ENCODE measurements at places on chromosomes 3 and 15. TPM values are rescaled to one million over a fixed set of nuclear protein-coding genes. Genes with fewer than 3 reads are reported as not detected.

SEMA3B gene
- total RNA-seq, result 0.38 TPM

KBTBD13 gene
- not detected for total RNA-seq

MED12L gene
- 1.6 TPM for total RNA-seq

GMNC gene
- not detected for total RNA-seq

P2RY12 gene
- not detected for total RNA-seq

CCRL2 gene
- total RNA-seq, result 6.2 TPM

- H3K27ac ChIP-seq, result no peak overlapping the region
- H3K4me3 ChIP-seq, result peak overlapping the region; percentile 5
- peak; percentile 28 for DNase-seq
- H3K4me1 ChIP-seq, result peaks cover 47% of the 10 kb centered on the region
Observed at GRCh38 chr15:92069308-92070250, 216.1 kb downstream of the SLCO3A1 start.

DNA sequence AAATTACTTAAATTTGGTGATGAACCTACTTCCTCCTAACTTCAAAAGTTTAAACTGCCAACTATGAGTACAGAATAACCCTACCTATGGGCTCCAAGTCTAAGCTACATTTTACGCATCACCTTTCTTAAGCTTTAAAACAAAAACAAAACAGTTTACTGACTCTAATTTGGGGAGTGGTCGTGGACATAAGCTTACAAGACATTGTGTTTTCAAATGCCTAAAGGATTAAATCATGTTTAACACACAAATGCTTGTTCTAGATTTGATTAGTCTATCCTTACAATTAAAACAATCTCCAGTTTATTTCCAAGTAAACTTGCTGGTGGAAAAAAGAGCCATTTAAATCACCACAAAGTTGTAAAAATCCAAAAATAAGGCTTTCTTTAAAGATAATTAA, 62.2 kb downstream of the UACA start:
- H3K4me3 ChIP-seq, result no peak overlapping the region
- no peak for DNase-seq
- H3K4me1 ChIP-seq, result no peaks in the 10 kb centered on the region
- H3K27me3 ChIP-seq, result peaks cover 24% of the 10 kb centered on the region
- H3K36me3 ChIP-seq, result no peaks in the 10 kb centered on the region
- H3K27ac ChIP-seq, result no peak overlapping the region

GRCh38 chr3:120418866-120419490, 31.8 kb downstream of the FSTL1 start:
- DNase-seq, result peak; percentile 35
- peaks cover 6% of the 10 kb centered on the region for H3K27me3 ChIP-seq
- H3K4me3 ChIP-seq, result no peak overlapping the region
- H3K36me3 ChIP-seq, result no peaks in the 10 kb centered on the region

GRCh38 chr3:193335031-193335430, 43.5 kb downstream of the ATP13A5 start:
- DNase-seq, result no peak
- no peak overlapping the region for H3K4me3 ChIP-seq
- H3K27ac ChIP-seq, result no peak overlapping the region
- no peaks in the 10 kb centered on the region for H3K4me1 ChIP-seq

- no peaks in the 10 kb centered on the region for H3K36me3 ChIP-seq
- H3K27me3 ChIP-seq, result no peaks in the 10 kb centered on the region
- no peak overlapping the region for H3K4me3 ChIP-seq
Observed at GRCh38 chr3:24119321-24119751, 174.2 kb downstream of the NR1D2 start.

- peaks cover 3% of the 10 kb centered on the region for H3K4me1 ChIP-seq
- H3K36me3 ChIP-seq, result no peaks in the 10 kb centered on the region
- no peak within 1 kb of the TSS for H3K4me3 ChIP-seq
- H3K27ac ChIP-seq, result no peak within 1 kb of the TSS
- H3K27me3 ChIP-seq, result peaks cover 18% of the 10 kb centered on the region
Observed at GRCh38 chr15:48191574-48192225, at the start of gene CTXN2. TSS of gene CTXN2 (plus strand) at chr15:48191665. CDS start at chr15:48201301, 9,636 bp downstream.

- H3K27me3 ChIP-seq, result no peaks in the 10 kb centered on the region
- no peak overlapping the region for H3K4me3 ChIP-seq
- H3K4me1 ChIP-seq, result peaks cover 5% of the 10 kb centered on the region
- DNase-seq, result no peak
- no peak overlapping the region for H3K27ac ChIP-seq
- H3K36me3 ChIP-seq, result peaks cover 24% of the 10 kb centered on the region
Observed at GRCh38 chr15:89875741-89876140, 18.1 kb downstream of the AP3S2 start.

- no peak overlapping the region for H3K4me3 ChIP-seq
- H3K4me1 ChIP-seq, result no peaks in the 10 kb centered on the region
- H3K36me3 ChIP-seq, result peaks cover 11% of the 10 kb centered on the region
- DNase-seq, result no peak
Observed at GRCh38 chr3:47347217-47347801, 33.5 kb upstream of the PTPN23 start.

DNA sequence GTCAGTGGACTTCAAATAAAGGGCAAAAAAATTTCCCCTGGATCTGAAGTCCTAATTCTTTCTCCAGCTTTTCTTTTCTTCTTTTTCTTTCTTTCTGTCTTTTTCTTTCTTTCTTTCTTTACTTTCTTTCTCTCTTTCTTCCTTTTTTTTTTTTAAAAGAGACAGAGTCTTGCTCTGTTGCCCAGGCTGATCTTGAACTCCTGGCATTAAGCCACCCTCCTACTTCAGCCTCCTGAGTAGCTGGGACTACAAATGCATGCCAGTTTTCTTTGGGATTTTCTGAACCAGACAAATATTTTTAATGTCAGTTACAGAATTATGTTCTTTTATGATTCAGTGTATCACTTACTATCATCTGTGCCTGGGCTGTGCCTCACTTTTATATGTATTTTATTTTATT, 45.4 kb upstream of the CMTM8 start:
- no peaks in the 10 kb centered on the region for H3K36me3 ChIP-seq
- no peak overlapping the region for H3K27ac ChIP-seq
- H3K27me3 ChIP-seq, result no peaks in the 10 kb centered on the region
- no peak for DNase-seq

GRCh38 chr15:77599357-77599756, 33.4 kb downstream of the LINGO1 start:
- no peak overlapping the region for H3K27ac ChIP-seq
- no peaks in the 10 kb centered on the region for H3K4me1 ChIP-seq
- no peak for DNase-seq
- no peaks in the 10 kb centered on the region for H3K36me3 ChIP-seq

- peak overlapping the region; percentile 84 for H3K27ac ChIP-seq
- H3K27me3 ChIP-seq, result peaks cover 3% of the 10 kb centered on the region
- H3K4me1 ChIP-seq, result peaks cover 25% of the 10 kb centered on the region
- peaks cover 16% of the 10 kb centered on the region for H3K36me3 ChIP-seq
- H3K4me3 ChIP-seq, result peak overlapping the region; percentile 84
Observed at GRCh38 chr3:179324270-179324754, 1.5 kb downstream of the ZNF639 start.

GRCh38 chr15:28786521-28786920, 61.9 kb downstream of the GOLGA6L7 start:
- H3K4me1 ChIP-seq, result no peaks in the 10 kb centered on the region
- H3K36me3 ChIP-seq, result no peaks in the 10 kb centered on the region
- DNase-seq, result no peak
- H3K4me3 ChIP-seq, result no peak overlapping the region

GRCh38 chr3:115577000-115577399, 46.3 kb upstream of the GAP43 start:
- no peak overlapping the region for H3K27ac ChIP-seq
- H3K36me3 ChIP-seq, result no peaks in the 10 kb centered on the region
- DNase-seq, result no peak
- H3K4me1 ChIP-seq, result no peaks in the 10 kb centered on the region
- peaks cover 8% of the 10 kb centered on the region for H3K27me3 ChIP-seq

- H3K4me3 ChIP-seq, result no peak overlapping the region
- no peaks in the 10 kb centered on the region for H3K36me3 ChIP-seq
- peaks cover 10% of the 10 kb centered on the region for H3K4me1 ChIP-seq
- H3K27ac ChIP-seq, result no peak overlapping the region
Observed at GRCh38 chr15:33150971-33151370, 43.5 kb downstream of the FMN1 start.

GRCh38 chr3:20307383-20307782, 121.4 kb upstream of the SGO1 start:
- no peak overlapping the region for H3K27ac ChIP-seq
- H3K36me3 ChIP-seq, result no peaks in the 10 kb centered on the region
- no peaks in the 10 kb centered on the region for H3K27me3 ChIP-seq
- DNase-seq, result no peak

- peaks cover 23% of the 10 kb centered on the region for H3K36me3 ChIP-seq
- H3K27ac ChIP-seq, result no peak overlapping the region
- H3K27me3 ChIP-seq, result no peaks in the 10 kb centered on the region
- H3K4me3 ChIP-seq, result no peak overlapping the region
Observed at GRCh38 chr3:183210862-183211341, 42.2 kb upstream of the B3GNT5 start.

DNA sequence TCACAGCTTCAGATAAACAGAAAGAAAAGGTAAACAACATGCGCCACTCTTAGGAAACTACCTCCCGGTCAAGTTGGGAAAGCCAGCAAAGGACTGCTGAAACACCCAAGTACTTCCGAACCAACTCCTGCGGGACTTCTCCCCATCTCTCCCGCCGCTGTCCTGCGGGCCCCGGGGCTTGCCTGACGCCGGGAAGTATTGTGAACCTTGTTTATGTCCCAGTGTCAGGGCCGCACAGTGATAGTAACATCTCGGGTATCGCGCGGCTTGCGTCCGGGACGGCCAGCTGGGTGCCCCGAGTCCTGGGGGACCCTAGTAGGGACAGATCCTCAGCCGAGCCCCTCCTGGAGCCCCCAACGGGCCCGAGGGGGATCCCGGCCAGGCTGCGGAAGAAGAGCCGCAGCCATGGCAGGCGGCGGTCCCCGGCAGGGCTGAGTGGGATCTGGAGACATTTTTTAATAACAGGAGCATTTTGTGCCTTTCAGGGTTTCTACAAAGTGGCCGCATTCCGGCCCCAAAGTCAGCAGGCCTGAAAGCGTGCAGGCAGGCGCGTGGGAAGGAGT, 756 bp downstream of the CLPX start:
- H3K4me1 ChIP-seq, result peaks cover 24% of the 10 kb centered on the region
- peak; percentile 53 for DNase-seq
- peaks cover 2% of the 10 kb centered on the region for H3K27me3 ChIP-seq
- peaks cover 19% of the 10 kb centered on the region for H3K36me3 ChIP-seq

DNA sequence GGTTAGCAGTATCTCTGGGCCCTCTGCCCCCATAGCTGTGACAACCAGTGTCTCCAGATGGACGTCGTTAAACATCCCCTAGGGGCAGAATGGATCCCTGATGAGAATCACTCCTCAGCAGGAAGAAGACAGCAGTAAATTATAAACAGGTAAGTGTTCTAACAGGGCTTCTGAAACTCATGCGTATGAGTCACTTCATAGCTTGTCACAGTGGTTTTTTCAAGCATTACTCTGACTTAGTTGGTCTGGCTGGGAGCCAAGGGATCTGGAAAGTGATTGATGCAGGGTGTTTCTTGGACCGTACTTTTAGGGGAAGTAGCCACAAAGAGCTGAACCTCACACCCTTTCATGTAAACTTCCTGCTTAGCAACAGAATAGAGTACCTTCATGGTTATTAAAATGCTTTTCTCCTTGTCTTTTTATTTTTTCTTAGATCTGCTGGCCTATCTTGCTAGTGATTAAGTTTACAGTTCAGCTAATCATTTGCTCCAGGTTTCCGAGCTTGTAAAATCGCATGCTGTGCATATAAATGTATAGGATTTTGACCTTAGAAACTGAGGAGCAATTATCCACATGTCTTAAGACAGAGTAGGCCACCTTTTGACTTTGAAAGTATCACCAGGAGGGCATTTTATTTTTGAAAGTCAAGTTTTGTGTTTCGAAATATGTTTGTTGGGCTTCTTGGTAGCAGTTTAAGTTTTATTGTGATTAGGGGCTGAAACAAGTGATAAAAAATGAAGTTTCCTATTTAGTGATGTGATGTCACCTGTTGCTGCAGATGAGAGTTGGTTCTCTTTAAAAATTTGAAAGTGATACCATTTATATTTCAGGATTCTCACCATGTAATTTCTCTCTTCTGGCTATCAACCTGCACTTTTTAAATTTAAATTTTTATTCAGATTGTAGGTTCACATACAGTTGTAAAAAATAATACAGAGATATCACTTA, 333.9 kb downstream of the PTPRG start:
- peak; percentile 20 for DNase-seq
- no peaks in the 10 kb centered on the region for H3K27me3 ChIP-seq
- peaks cover 3% of the 10 kb centered on the region for H3K4me1 ChIP-seq
- no peaks in the 10 kb centered on the region for H3K36me3 ChIP-seq
- no peak overlapping the region for H3K4me3 ChIP-seq

DNA sequence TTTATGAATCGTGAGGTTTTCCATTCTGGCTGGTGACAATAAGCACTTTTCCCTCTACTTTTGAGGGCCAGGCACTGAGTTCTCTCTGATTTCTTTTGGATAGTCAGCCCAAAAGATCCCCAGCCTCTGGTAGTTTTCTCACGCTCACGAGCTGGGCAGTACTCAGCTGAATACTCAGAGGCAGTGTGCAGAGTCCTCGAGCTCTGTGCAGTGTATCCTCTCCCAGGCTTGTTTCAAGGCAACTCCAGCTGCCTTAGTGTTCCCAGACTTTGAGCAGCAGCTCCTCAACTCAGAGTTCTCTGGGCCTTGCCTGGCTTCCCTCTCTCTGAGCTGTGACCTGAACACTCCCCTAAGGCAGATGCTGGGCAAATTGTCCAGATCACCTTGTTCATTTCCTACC, 59.1 kb upstream of the IQSEC1 start:
- no peaks in the 10 kb centered on the region for H3K36me3 ChIP-seq
- peaks cover 19% of the 10 kb centered on the region for H3K27me3 ChIP-seq
- DNase-seq, result no peak
- no peak overlapping the region for H3K27ac ChIP-seq
- no peak overlapping the region for H3K4me3 ChIP-seq
- no peaks in the 10 kb centered on the region for H3K4me1 ChIP-seq

DNA sequence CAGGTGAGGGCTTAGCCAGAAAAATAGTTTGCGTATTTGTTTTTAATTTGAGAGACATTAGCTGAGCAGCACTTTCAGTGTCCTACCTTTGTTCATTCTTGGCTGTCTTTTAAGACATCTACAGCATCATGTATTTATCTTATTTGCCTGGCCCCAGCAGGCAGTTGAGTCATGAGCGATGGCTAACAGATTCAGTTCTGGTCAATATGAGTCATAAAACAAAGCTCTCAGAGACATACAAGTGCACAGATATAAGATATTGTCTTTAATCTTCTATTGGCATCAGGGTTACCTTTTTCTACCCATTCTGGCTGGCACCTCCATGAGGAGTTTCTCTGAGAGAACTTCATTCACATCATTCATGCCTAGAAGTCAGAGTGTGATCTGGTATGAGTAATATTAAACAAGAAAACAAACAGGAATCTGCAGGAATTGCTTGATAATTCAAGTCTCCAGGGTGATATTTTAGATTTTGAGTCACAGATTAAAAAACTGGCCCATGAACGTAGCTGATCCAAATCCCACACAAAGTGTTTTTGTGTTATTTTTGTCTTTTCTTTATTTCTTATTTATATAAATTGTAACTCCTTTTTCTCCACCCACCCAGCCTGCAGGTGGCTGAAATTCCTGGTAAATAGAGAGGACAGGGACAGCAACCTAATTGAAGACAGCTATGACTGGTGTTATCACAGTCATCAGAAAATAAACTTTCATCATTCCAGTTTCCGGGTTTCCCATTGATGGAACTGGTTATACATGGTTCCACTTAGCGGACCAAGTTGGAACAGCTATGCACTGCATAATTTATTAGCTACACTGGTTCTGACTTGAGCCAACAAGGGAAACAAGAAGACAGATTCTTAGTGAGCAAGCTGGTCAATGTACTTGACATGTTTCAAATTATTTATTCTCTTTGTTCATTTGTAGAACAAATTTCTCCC, 47.3 kb downstream of the PLSCR2 start:
- no peaks in the 10 kb centered on the region for H3K36me3 ChIP-seq
- no peak overlapping the region for H3K27ac ChIP-seq
- no peaks in the 10 kb centered on the region for H3K27me3 ChIP-seq
- H3K4me1 ChIP-seq, result no peaks in the 10 kb centered on the region

GRCh38 chr3:36906504-36907149, 38.2 kb downstream of the TRANK1 start:
- peak overlapping the region; percentile 91 for H3K4me3 ChIP-seq
- H3K27me3 ChIP-seq, result no peaks in the 10 kb centered on the region
- H3K27ac ChIP-seq, result peak overlapping the region; percentile 41
- no peak for DNase-seq
- peaks cover 54% of the 10 kb centered on the region for H3K4me1 ChIP-seq

Measured in activated CD4-positive, alpha-beta memory T cell treated with anti-CD3 and anti-CD28 coated beads, Interleukin-2, amount 10 ng/mL, durations not matched to agents 7 days and 5 days (primary cell).